Activated CD4-positive, alpha-beta T cell treated with anti-CD3 and anti-CD28 coated beads, Interleukin-2, amount 50 U/mL, for 1 hour (primary cell): ENCODE measurements at places on chromosomes 2 and 18.

DNA sequence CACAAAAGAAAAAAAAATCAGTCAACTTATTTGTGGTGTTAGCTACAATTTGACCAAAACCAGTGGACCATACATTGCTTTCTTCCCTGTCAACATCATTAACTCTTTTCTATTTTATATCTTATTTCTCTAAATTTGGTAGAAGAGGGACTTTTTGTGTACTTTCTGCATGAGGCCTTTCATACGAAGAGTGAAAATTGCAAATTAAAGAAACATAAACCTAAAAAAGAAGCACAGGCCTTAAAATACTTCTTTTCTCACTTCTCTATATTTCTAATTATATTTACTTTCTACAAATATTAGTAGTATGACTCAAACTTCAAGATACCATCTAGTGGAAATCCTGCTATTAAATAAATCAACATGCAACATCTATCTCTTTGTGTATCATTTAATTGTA is 1073.4 kb upstream of the ZEB2 start:
- DNase-seq = no peak

DNA sequence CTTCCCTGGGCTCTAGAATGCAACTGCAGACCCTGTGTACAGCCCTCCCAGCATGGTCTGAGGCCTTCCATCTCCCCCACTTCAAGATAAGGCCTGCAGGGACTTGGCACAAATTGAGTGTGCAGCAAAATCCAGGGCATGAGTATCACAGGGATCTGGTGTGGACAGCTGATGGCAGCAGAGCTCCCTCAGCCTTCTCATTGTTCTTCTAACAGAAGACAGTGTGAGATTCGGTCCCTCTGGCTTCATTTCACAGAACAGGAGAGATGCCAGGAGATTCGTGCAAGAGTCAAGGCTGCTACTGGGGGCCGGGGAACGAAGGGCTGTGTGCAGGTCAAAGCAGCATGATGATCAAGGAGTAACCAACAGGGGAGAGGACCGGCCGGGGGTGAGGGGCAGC is 85.8 kb downstream of the UXS1 start:
- DNase-seq = no peak

DNA sequence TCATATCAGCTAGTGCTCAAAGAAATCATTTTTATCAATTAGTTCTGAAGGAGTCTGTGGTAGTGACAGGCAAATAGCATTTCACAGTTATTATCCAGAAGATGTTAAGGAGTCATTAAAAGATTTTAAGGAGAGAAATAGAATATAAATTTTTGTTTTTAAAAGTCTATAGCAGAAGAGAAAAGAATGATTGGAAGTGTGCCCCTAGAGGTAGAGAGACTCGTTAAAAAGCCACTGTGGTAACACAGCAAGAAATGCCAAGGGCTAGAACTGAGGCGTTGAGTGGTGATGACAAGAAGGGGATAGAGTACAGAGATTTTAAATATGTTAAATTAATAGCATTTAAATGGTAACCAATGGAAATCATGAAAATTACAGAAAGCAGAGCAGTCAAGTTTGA is 78.3 kb downstream of the VWC2L start:
- DNase-seq = no peak

GRCh38 chr2:29462293-29462692 is 347.1 kb downstream of the CLIP4 start:
- no peak for DNase-seq

DNA sequence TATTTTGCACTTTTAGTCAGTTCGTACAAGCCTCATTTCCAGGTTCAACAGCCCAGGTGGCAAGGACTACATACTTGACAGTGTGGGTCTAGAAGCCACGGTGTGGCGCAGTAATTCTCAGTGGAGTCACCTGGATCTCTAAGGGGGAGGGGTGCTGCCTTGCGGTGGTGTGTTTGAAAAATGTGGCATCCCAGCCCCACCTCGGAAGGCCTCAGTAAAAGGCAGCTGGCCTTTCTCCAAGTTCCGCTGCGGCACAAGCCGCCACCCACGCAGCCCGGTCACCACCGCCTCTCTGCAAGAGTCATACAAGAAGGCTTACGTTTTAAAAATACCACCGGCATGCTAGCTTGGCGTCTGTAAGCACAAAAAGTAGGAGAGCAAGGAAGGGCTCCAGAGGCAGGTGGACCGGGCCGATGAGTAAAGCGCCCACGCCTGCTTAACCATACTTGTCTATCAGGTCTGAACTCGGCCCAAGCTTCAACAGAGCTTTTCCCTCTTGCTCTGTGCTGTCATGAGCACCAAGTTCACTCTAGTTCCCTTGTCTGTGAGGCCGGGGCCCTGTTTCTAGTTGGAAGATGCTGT is 49.5 kb downstream of the SPRED2 start:
- peak; percentile 65 for DNase-seq

DNA sequence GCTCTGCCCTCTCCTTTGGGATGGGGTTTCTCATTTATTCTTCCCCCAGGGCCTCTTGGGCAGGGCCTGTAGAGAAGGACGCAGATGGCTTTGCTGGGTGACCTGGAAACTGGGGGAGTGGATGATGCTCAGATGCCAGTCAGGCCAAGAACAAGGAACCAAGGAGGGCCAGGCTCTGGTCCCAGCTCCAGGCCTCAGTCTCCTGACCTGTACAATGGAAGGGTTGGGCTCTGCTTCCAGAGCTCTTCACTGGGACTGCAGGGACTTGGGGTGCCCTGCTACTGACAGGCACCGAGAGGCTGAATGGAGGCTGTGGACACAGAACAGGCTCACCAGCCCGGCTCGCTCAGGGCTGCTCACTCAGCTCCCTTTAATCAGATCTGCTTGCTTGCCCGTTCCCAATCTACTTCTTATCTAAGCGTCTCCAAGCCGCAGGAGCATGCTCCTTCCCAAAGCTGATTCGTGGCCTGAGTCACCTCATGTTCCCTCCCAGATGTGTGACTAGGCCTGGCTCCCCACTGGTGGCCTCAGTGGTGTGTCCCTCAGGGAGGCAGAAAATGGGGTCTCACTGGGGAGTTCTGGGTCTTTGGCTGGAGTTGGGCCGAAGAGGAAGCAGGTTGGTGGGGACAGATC is 82.6 kb upstream of the ODC1 start:
- no peak for DNase-seq

- DNase-seq = no peak
Measured at GRCh38 chr2:151252646-151253045, 9.0 kb downstream of the RBM43 start.

GRCh38 chr2:59195851-59196250 is 954.7 kb upstream of the FANCL start:
- no peak for DNase-seq

DNA sequence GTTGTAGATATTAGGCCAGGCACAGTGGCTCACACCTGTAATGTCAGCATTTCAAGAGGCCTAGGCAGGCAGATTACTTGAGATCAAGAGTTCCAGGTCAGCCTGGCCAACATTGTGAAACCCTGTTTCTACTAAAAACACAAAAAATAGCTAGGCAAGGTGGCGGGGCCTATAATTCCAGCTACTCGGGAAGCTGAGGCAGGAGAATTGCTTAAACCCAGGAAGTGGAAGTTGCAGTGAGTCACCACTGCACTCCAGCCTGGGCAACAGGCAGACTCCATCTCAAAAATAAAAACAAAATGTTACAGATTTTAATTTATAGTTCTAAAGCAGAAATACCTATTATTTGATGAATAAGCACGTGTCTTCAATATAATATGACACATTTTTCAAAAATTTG is 65.6 kb upstream of the UBXN4 start:
- DNase-seq = no peak

- no peak for DNase-seq
Measured at GRCh38 chr2:191857259-191857805, 10.4 kb upstream of the CAVIN2 start.

DNA sequence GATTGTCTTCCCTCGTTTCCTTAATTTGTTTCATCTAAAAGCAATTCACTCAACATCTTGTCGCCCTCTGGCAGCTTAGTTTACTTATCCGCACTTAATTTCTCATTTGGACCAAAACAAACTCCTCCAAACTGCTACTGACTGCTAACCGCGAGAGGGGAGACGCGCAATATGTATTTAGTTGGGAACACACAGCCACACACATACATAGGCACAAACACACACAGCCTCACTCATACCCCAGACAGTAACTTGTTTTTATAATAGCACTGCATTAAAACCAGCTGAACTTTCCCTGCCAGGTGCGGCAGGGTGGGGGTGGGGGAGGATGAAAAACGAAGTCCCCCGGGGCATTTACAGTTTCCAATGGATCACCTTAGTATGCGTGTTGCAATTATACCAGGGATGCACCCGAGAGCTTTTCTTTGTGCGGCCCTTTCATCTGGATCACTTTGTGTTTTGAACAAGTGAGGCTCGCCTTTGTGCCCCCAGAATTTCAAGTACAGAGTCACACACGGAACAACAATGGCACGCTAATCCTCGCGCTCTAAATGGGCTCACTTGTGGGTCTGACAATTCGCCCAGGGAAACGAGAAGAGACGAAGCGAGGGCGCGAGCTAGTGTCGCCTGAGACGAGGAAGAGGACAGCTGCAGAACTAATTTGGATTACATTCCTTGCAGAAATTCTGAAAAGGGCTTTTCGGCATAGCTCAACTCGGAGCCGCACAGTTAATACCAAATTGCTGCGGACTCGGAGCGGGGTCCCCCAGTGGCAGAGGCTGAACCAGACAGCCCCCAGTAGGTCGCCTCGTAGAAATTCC is 2.4 kb downstream of the ERBB4 start:
- no peak for DNase-seq

GRCh38 chr18:59719544-59720181 is 22.4 kb upstream of the CCBE1 start:
- DNase-seq = no peak

- DNase-seq = no peak
Measured at GRCh38 chr2:227890495-227891079, 19.2 kb downstream of the DAW1 start.

DNA sequence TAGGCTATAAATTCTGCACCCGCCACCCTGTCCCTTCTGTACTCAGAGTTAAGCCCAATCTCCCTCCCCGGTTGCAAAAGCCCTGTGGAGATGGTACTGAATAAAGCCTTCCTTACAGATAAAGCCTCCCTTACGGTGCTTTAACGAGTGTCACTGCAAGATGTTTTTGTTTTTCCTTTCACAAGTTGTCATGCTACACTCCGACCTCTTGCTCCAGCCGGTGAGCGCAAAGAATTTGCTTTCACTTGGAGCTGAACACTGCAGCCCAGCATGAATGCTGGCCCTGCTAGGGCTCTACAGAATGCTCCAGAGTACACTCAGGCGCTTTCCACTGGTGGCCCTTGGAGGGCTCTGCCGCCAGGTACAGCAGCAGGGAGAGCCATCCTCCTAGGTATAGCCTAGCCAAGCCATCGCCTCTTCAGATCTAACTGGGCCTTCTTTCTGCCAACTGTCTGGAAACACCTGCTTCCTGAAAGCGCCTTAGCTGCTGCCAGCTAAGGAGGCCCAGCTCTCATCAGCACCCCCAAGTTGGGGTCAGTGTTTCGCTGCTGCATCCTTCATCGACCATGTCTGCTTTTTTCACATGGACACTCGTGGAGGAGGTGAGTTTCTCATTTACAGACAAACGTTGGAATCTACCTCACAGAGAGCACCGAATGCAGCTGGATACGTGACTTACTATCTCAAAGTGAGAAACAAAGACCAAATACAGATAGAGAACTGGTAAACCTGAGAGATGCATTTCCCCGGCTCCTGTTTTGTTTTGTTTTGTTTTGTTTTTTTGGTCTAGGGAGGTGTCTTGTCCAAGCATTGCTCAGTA is 13.4 kb upstream of the CREG2 start:
- DNase-seq = no peak

GRCh38 chr2:215476424-215476823 is 40.6 kb upstream of the FN1 start:
- no peak for DNase-seq

DNA sequence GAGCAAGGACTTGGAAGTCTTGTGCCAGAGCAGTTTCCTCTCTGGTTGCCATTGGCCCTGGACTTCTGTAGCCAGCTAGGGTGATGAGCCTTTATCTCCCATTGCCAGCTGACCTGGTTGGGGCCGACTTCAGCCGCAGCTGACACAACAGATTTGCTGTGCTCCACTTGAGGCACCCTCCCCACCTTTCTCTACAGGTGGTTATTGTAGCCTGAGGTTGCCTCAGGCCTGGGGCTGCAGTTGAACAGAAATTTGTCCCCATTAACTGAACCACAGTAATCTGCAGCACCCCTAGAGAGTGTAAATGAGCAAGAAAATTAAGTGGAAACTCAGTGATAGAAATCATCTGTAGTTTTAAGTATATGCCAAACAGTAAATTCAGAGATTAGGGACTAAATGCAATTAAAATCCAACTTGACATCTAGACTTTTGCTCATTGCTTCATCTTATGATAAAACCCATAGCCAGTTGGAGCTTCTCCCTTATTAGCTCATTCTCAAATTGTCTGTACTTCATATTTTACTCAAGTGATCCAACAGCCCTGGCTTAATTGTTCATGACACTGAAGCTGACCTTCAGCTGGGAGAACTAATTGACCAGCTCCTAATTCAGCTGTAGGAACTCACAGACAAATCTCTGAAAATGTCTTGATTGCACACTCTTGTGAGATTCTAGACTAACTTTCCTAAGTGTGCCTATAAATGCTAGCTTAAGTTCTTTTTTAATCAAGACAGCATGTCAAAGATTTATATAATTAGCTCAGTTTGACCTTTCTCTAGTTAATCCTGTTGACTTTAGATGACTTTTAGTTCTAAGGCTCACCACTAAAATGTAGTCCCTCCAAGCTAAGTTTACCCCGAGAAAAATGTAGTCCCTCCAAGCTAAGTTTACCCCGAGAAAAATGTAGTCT is 48.9 kb downstream of the COPS8 start:
- DNase-seq = no peak

GRCh38 chr18:76376225-76376624 is 118.8 kb downstream of the ZNF516 start:
- no peak for DNase-seq
